Endodermal cell (in vitro differentiated cells): ENCODE measurements at places on chromosomes 12 and 14.

DNA sequence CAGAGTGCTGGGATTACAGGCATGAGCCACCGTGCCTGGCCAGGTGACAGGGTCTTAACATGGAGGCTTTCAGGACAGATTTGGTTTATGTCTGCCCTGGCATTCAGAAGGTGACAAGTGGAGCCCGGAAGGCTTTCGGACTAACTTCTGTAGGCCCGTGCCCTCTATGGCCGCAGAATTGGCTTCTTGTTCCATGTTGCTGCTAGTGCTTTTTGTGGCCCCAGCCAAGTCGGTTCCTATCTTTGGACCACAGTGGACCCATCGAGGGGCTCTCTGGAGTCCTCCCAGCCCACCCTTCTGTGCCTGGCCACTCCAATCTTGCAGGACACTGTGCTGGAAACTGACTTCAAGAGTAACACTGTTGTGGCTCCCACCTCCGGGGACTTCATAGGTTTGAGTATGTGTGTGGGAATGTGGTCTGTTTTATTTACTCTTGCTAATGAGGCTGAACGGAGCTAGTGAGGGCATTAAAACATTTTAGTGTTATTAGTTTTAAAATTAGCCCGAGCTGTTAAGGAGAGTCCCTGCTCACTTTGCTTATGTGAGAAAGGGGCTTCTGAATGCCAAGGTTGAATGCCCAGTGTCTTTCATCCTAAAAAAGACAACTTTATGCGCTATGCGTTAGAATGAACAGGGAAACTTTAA is 245.9 kb downstream of the CACNA1C start:
- H3K27ac ChIP-seq, result no peak overlapping the region
- peak; percentile 49 for DNase-seq
- no peaks in the 10 kb centered on the region for H3K27me3 ChIP-seq
- no peaks in the 10 kb centered on the region for H3K4me1 ChIP-seq
- no peaks in the 10 kb centered on the region for H3K36me3 ChIP-seq
- H3K4me3 ChIP-seq, result no peak overlapping the region

- H3K4me3 ChIP-seq, result no peak overlapping the region
- no peaks in the 10 kb centered on the region for H3K36me3 ChIP-seq
- peaks cover 12% of the 10 kb centered on the region for H3K4me1 ChIP-seq
- DNase-seq, result no peak
Measured at GRCh38 chr14:58740379-58740935, 102.7 kb downstream of the DACT1 start.

DNA sequence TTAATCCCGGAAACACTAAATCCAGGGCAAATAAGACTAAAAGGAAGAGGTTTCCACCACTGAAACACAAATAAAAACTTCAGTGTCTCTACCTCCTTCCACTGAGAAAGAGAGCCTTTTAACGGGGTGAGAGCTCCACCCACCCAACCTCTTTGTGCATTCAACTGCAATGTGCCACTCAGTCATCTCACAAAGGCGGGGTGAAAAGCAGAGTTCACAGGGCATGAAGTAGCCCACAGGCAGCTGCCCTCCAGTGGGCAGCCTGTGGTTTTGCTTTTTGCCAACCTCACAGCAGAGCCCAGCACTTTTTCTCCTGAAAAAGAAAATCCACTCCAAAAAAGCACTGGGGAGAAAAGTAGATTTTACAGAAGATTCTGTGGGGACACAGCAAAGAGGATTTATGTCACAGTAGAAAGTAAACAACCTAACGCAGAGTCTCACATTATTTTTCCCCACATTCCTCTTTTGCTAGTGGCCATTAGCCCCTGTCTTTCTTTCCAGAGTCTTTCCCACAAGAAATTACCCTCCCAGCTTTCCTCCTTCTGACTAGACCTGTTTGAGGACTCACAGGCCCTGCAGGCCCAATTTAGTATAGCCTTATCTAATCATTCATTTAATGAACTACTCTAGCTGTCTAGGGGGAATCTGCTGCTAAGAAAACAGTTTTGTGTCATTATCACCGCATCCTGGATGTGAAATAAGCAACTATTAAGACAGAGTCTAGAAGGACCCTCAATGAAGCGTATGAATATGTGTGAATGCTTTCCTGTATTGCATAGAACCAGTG is 753.8 kb upstream of the FOXG1 start:
- H3K36me3 ChIP-seq, result no peaks in the 10 kb centered on the region
- peak; percentile 54 for DNase-seq
- no peaks in the 10 kb centered on the region for H3K27me3 ChIP-seq
- H3K4me3 ChIP-seq, result no peak overlapping the region
- H3K27ac ChIP-seq, result no peak overlapping the region

DNA sequence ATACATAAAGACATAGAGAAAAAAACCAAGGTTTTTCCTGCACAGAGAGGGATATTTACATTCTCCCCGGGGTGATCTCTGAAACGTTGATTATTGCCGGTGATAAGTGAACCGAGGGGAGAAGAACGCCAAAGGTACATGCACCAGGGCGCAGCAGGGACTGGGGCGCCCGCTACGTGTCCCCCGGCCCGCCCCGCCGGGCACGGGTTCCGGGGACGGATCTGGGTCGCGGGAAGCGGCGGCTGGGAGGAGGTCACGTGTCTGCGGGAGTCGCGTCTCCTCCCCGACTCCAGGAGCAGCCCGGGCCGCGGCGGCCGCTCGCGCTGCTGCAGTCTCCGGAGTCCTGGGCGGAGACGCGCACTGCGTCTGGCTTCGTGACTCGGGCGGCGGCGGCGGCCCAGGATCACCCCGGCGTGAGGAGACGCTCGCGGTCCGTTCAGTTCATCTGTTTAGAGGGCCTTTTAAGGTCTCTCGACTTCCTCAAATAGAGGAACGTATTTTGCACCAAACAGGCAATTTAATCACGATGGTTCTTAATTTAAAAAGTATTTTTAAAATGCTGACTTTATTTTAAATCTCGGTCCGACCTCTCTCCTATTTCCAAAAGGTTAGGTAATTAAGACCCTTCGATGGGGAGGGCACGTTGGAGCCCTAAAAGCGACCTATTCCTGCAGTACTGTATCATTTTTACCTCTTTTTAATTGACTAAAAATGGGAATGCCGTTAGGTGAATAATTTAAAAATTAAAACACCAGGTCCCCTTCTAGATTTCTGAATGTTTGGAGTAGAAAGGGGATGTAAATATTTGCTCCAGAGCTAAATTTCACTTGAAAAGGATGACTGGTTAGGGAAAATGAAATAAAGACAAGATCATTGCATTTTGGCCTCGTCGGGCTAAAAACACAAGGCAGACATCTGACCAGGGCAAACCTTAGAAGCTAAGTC is 1.8 kb upstream of the BHLHE41 start:
- no peak overlapping the region for H3K27ac ChIP-seq
- H3K36me3 ChIP-seq, result no peaks in the 10 kb centered on the region
- peak; percentile 96 for DNase-seq

- no peaks in the 10 kb centered on the region for H3K27me3 ChIP-seq
- H3K4me1 ChIP-seq, result no peaks in the 10 kb centered on the region
- DNase-seq, result no peak
- H3K4me3 ChIP-seq, result no peak overlapping the region
- peaks cover 31% of the 10 kb centered on the region for H3K36me3 ChIP-seq
- no peak overlapping the region for H3K27ac ChIP-seq
Measured at GRCh38 chr14:49659526-49660455, 24.7 kb upstream of the DNAAF2 start.

- no peaks in the 10 kb centered on the region for H3K36me3 ChIP-seq
- no peak overlapping the region for H3K4me3 ChIP-seq
- peak; percentile 38 for DNase-seq
- H3K4me1 ChIP-seq, result no peaks in the 10 kb centered on the region
Measured at GRCh38 chr12:113006206-113006605, 27.9 kb downstream of the OAS2 start.
